ENCODE measurements at places on chromosomes 1 and 21.

GRCh38 chr1:172095846-172096245 is 254.5 kb downstream of the DNM3 start:
- DNase-seq: no peak

- DNase-seq: no peak
Measured at GRCh38 chr1:38074302-38074677, 27.7 kb upstream of the POU3F1 start.

DNA sequence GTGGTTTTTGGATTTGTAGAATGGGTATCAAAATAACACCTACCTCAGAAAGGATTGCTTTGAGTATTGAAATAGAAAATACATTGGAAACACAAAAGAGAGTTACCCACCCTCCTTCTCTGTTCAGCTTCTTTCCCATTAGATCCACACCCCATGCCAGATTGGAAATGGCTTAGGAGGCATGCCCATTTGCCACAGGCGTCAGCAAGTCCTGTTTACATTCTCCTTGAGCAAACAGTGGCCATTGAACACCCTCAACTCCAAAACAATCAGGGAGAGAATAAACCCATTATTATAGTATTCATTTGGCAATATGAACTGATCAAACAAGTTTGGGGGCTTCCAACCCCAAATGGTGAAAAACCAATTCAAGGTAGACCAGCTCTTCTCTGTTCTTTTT is 2.4 kb downstream of the ELAPOR1 start:
- no peak for DNase-seq

DNA sequence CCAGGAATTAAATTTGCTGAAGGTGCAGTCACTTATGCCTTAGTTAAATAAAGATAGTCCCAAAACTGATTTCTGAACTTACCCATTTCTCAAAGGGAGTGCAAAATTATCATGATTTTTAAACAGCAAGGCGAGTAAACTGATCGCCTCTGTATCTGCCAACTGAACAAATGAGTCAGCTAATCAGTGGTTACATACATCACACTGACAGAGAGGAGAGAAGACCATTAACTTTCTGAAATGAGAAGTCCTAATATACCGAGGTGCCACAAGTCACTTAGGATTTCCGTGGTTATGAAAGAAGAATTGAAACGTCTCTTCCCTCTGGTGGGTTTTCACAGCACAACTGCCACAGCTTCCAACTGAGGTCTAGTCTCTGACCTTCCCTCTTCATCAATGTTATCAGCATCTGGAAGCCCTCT is 400.7 kb downstream of the SMYD3 start:
- DNase-seq: no peak

GRCh38 chr1:199173356-199173755 is 534.5 kb downstream of the PTPRC start:
- DNase-seq: no peak

- peak; percentile 58 for DNase-seq
Measured at GRCh38 chr1:7149080-7149838, 364.0 kb downstream of the CAMTA1 start.

- DNase-seq: no peak
Measured at GRCh38 chr1:167483790-167484189, 34.5 kb downstream of the CD247 start.

DNA sequence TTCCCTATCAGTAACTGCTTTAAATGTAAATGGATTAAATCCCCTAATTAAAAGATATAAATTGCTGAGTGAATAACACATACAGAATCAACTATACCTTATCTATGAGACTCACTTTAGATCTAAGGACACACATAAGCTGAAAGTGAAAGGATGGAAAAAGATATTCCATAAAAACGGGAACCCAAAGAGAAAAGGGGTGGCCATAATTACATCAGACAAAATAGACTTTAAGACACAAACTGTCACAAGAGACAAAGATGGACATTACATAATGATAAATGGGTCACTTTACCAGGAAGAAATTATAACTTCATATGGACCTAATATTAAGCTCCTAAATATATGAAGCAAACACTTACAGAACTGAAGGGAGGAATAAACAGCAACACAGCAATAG is 59.2 kb downstream of the SLC25A24 start:
- no peak for DNase-seq

- peak; percentile 84 for DNase-seq
Measured at GRCh38 chr1:156383023-156383422, 14.0 kb downstream of the RHBG start.

DNA sequence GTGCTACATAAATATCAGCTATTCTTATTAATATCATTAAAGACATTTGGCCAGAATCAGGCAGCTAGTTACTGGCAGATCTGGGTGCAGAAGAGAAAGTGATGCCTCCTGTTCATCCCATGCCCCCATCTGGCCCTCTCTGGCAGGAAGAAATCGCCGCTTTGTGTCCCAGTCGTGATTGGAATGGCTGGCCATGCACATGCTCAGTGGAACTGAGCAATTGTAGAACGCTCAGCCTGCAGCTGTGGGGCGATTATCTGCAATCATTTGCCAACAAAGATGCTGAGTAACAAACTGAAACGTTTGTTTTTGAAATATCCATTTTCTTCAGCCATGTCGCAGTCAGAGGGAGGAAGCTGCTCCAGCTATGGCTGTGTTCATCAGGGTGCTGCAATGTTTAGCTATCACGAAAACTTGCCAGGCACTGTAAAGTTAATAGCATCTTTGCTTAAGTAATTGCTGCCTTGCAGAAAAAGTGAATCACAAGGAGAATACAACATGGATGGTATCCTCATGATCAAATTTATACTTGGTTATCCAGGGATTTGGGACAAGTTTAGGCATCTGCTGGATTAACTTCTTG is 36.5 kb downstream of the NGF start:
- DNase-seq: no peak

DNA sequence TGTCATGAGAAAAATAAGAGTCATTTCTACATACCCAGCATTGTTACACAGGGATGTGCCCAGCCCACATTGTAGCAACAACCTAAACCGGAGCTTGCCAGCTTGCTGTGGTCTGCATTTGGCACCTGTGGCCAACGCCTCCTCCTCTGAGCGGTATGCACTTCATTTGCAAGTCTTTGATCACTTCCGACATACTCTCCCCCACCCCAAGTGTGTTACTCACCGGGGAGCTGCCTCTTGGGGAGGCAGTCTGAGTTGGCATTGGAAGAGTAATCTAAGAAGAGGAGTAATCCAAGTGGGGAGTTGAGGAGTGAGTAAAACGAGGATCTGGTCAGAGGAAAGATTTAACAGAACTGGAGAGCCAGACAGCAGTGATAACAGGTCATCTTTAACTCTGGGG is 3.8 kb downstream of the BCL9 start:
- peak; percentile 85 for DNase-seq

- DNase-seq: peak; percentile 14
Measured at GRCh38 chr1:172002725-172003345, 161.5 kb downstream of the DNM3 start.

DNA sequence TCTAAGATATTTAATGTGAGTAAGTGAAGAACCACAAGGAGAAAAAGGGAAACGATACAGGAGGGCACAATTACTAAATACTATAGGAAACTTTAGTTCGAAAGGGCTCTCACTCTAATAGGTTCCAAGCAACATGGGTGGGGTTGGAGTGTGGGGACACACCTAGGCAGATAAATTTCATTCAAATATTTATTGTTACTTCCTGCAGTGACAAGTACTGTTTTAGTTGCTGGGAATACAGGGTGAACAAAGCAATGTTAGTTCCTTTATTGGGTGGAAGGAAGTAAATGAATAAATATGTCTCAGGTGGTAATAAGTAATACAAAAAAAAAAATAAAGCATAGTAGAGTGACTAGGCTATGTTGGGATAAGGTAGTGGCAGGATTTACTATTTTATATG is 73.2 kb upstream of the B3GALT2 start:
- no peak for DNase-seq

GRCh38 chr1:150371110-150371509 is 7.2 kb downstream of the RPRD2 start:
- DNase-seq: no peak

DNA sequence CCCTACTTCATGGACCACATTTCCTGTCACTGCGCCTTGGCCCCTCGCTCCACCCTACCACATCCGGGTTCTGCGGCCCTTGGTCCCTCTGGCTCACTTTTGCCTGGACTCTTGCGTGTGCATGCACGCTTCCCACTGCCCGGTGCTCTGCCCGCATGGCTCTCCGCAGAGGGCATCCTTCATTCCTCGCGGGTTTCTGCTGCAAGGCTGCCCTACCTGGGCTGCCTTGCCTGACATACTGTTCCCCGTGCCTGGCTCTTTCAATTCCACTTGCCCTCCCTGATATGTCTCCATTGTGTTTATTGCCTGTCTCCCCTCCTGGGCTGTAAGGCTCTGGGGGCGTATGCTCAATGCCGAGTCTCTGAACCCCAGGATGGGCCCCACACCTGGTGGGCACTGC is 26.4 kb downstream of the MX2 start:
- DNase-seq: no peak

DNA sequence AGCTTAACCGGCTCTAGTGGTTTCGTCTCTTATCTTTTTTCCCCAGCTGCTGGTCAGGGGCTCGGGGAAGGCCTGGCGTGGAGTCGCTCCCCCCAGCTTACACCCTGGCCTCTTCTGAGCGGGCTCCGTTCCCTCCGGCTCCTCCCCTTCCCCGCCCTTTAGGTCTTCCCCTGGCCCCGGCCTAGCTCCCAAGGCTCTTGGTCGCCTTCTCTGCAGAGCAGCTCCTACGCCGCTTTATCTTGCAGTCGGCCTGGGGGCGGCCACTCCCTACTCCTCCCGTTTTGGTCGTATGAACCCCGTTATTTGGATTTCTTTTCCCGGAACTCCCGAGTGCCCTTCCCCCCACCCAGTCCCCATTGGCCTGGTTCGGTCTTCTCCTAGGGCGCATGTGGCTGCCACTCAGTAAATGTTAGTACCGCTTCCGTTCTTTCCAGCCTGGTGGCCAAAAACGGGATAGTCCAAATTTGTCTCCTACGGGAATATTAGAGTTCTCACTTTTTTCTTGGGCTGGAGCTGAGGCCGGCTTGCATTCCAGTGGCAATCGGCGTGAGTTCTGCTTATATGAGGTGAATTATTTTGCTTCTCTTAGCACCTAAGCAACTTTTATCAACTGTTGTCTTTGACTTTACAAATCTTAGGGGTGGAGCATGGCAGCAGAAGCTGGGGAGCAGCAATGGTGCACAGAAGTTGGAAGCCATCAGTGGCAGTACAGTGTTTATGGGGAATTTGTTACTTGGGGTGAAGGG is 467 bp downstream of the THRAP3 start:
- DNase-seq: peak; percentile 88

GRCh38 chr21:15212206-15212605 is 147.4 kb upstream of the NRIP1 start:
- DNase-seq: no peak

GRCh38 chr1:54300401-54300800 is 100.4 kb downstream of the MRPL37 start:
- no peak for DNase-seq

GRCh38 chr1:94754570-94754969 is 65.6 kb upstream of the SLC44A3 start:
- DNase-seq: no peak

- DNase-seq: peak; percentile 69
Measured at GRCh38 chr1:156675210-156676113, 1.7 kb downstream of the NES start.

GRCh38 chr1:78301141-78301540 is 189.6 kb upstream of the PTGFR start:
- DNase-seq: no peak

- DNase-seq: no peak
Measured at GRCh38 chr21:34971656-34972055, 77.4 kb downstream of the RUNX1 start.

DNA sequence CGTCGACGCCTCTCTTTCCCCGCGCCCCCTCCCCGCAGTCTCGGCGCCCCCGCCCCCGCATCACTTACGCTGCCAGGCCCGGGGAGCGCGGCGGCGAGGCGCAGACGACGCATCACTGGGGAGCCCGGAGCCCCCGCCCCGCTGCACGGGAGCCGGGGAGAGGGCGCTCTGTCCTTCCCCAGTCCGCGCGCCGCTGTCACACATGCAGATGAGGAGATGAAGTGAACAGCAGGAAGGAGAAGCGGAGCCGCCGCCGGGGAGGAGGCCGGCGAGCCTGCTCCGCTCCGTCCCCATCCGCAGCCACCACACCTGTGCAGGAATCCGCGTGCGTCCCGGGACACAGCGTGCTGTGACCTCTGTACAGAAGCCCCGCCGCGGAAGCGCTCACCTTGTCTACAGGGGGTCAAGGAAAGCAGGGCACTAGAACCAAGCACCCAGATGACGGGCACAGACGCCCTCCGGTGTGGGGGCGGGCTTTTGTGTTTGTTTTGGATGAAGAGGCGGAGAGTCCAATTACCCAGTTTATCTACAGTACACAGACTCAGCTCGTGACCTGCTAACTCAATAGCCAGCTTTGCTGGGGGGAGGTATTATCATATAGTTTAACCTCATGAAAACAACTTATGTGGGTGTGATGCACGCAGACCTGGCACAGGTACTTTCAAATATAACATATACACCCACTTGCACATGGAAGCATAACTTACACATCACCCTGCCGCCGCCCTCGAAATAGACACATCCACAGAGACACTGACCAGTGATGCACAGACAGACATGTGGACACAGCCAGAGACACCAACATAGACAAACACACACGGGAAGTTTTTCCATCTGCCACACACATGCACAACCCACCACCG is 12.4 kb downstream of the KLHDC8A start:
- DNase-seq: peak; percentile 47

DNA sequence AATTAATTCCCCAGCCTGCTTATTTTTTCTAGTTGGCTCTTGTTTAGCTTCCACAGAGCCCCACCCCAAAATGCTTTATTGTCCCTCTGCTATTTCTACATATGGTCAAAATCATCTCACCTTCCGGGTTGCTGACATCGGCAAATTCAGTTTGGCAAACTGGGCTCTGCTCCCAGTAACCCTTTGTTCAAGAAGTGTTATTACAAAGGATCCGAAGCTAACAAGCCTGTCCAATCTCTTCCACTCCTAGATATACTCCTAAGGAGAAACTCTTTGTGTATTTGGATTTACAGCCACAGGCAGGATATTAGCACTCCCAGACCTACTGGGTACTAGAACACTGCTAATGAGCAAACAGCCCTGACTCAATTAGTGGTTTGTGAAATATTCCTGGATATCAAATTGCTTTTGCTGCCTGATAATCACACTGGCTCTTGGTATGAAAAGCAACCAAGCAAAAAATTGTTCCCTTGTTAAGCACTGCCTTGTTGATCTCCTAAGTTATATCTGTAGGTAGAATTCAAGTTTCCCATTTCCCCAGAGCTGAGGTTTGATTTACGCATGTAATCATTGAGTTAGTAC is 4.0 kb downstream of the JUN start:
- DNase-seq: peak; percentile 51

- no peak for DNase-seq
Measured at GRCh38 chr21:45539796-45540600, 2.2 kb downstream of the SLC19A1 start.

DNA sequence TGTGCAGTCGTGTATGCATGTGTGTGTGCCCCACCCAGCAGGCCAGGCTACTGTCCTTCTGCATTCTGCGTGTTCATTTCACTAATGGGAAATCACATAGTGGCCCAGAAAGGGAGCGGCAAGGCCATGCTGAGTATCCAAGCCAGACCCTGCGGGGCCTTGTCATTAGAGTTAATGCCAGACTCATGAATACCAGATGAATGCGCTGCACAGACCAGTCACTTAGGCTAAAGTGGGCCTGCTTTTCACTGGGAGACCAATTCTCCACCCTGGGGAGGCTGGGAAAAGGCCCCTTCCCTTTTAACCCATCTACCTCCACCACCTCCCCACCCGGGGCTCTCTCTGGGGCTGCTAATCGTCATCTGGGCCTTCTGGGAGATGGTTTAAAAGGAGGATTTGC is 17.0 kb upstream of the GRIK3 start:
- no peak for DNase-seq
